ENCODE measurements at places on chromosomes 1 and 21.

DNA sequence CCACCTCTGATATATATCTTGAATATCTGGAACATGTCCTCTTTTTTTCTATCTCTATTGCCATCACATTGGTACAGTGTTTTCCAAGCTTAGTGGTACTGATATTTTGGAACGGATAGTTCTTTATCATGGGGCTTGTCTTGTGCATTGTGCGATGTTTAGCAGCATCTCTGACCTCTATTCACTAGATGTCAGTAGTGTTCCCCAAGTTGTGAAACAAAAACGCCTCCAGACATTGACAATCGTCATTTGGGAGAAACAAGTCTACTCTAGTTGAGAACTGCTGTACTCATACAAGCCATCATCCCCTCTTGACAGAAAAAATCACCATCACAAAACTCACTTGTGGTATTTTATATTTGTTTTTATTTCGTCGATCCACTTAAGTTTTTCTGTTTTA lies 79.7 kb upstream of the CHODL start:
- DNase-seq: no peak

DNA sequence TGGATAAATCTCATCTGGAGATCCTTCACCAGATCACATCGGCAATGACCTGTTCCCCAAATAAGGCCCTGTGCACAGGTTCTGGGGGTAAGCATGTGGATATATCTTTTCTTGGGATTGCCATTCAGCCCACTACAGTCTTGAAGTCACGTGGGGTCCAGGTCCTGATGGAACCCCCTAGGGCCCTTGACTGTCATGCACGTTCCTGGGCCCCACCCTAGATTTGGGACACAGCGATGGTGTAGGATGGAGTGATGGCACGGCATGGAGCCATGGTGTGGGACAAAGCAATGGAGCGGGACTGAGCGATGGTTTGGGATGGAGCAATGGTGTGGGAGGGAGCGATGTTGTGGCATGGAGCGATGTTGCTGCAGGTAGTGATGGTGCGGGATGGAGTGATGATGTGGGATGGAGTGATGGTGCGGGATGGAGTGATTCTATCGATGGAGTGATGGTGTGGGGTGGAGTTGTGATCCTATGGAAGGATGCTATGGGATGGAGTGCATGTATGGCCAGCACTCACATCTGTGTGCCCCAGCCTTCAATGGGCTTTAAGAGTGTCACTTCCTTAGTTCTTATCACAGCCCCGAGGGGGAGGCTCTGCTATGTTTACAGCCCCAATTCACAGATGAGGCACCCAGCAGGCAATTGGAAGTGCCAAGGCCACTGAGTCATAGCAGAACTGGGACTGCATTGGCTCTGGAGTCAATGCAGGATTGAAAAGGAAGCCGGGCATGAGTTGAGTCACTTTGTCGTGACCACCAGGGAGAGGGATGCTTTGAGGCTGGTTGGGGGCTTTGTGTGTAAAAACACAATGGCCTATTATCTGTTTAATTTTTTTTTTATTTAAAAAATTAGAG lies 97.0 kb upstream of the C1orf174 start:
- DNase-seq: no peak

DNA sequence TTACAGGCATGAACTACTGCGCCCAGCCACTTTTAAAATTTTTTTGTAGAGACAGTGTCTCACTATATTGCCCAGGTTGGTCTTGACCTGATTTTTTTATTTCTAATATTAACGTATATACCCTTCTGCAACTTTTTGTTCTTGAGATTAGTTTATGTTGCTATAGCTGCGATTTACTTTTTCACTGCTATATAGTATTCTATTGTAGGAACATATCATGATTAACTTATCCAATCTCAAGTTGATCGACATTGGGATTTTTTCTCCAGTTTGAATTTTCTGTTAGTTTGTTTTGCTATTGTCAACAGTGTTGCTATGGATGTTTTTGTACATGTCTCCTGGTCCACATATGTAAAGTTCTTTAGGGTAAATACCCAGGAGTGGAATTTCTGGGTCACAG lies 35.4 kb downstream of the WASF2 start:
- DNase-seq: no peak

- DNase-seq: no peak
Measured at GRCh38 chr1:59276439-59276851, 20.4 kb upstream of the FGGY start.

- no peak for DNase-seq
Measured at GRCh38 chr1:25548601-25549000, 5.2 kb downstream of the LDLRAP1 start.

- DNase-seq: no peak
Measured at GRCh38 chr1:188706742-188707141, 1770.9 kb downstream of the BRINP3 start.

DNA sequence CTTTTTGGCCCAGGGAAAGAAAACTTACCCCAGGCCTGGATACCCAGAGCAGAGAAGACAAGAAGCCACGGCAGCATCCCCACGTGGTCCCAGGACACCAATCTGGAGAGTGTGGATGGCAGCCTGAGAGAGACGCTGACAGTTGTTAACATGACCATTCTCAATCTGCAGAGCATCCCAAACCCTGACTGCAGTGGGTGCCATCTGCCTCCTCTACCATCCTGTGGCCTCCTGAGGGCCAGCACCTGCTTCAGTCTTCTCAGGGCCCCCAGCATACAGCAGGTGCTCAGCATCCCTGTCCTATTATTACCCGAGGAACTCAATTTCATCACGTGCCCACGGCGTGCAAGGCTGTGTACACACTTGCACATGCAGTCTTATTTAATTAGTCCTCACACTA lies 785 bp downstream of the PGLYRP4 start:
- DNase-seq: no peak

- no peak for DNase-seq
Measured at GRCh38 chr1:218171302-218171893, 113.7 kb upstream of the RRP15 start.

DNA sequence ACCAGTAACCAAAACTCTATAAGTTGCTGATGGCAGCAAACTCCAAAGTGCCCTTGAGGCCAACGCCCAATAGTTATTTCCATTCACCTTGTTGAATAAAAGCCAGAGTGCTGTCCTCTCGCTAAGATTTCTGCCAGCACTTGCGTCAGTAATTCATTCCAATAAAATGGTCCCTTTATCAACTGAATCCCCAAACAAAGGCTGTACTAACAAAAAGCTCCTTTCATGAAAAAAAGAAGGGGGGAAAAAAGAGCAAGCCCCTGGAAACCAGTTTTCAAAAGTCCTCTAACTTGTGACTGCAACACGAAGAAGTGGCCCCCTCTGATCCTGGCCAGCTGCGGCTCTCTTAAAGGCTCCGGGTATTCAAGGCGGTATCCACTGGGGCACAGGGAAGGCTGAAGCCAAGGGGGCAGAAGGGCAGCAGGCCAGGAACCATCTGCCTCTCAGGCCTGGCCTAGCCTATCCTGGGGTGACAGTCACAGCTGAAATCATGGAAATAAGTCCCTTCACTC lies 55.8 kb upstream of the ZNF326 start:
- no peak for DNase-seq

DNA sequence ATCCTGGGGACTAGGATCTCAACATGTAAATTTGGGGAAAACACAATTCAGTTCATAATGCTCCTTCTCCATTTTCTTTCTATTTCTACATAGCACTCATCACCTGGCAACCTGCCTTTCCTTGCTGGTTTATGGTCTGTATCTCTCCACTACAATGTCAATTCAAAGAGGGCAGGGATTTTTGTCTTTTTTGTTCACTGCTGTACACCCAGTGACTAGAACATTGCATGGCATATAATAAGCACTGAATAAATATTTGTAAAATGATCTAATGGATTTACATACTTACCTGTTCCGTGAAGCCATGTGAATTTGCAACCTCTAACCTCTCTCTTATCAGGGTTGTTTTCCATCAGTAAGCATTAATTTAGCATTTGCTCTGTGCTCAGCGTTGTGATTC lies 27.4 kb upstream of the TBX15 start:
- no peak for DNase-seq

DNA sequence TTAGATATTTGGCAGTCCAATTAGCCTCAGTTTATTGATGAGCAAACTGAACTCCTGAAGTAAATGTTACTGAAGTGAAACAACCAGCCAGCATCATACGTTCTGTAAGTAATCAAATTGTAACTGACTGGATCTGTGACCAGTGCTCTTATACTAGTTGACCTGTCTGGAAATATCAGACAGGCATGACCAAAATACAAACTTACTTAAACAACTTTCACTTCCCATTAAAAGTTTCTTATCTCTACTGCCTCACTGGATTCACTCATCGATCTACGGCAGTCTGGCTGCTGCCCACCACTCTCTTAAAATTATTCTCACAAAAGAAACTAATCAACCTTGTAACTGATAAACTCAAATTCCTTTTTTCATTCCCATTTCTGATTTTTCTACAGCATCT lies 56.4 kb downstream of the WDR3 start:
- DNase-seq: no peak

- DNase-seq: no peak
Measured at GRCh38 chr1:8314346-8315280, 3.3 kb upstream of the SLC45A1 start.

Data from stimulated activated naive B cell treated with anti-CD40 and anti-IgM and Interleukin-4, amounts not matched to agents 10 μg/mL and 1 μg/mL and 100 μg/mL, for 72 hours (primary cell).